ENCODE measurements at places on chromosomes 1 and 21.

DNA sequence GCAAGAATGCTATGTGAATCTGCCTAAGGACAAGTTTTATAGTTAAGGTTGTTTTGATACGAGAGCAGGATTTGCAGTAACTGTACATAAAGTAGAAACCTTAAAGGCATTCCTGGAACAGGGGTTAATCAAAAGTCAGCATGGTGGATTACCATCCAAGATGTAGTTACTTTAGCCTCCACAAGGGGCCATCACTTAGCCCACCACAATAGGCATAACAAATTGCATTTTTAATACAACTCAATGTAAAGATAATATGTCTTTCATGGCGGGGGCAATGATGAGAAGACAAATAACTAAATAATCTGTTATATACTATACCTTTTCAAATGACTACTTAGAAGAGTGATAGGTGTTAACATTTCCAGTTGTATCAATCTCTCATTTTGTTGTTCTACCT is 611.2 kb upstream of the ADGRL4 start:
- no peak for DNase-seq

DNA sequence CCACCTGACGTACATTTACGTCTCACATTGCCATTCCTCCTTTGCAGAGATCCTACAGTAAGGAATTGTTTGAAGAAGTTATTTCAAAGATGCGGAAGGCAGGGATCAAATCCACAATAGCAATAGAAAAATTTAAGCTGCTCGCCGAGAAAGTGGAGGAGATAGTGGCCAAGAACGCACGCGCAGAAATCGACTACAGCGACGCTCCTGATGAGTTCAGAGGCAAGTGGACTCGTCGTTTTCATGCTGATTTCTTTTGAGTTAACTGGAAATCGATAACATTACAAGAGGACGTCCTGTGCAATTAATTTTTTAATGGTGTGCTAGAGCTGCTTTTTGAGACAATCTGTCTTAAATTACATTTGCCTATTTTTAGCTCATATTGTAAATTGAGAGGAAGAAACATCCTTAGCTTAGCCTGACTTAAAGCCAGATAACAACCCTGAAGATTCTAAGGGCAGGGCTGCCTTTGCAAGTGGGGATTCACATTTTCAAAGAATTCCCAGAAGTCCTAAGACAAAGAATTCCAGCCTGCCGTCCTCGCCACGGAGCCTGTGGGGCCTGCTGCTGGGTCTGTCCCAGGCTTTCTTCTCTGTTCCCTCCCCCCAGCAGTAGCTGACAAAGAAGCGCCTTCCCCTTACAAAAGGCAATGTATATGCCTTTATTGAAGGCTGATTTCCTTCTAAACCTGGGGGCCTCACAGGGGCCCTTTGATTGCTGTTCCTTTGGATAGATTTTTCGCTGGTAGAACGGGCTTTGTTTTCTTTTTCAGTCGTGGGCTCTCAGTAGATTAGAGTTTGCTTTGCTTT is 31.6 kb upstream of the KIF1B start:
- no peak for DNase-seq

GRCh38 chr1:192967901-192968300 is 91.3 kb downstream of the UCHL5 start:
- DNase-seq, result no peak

GRCh38 chr1:234862944-234863515 is 253.1 kb upstream of the IRF2BP2 start:
- DNase-seq, result peak; percentile 41

DNA sequence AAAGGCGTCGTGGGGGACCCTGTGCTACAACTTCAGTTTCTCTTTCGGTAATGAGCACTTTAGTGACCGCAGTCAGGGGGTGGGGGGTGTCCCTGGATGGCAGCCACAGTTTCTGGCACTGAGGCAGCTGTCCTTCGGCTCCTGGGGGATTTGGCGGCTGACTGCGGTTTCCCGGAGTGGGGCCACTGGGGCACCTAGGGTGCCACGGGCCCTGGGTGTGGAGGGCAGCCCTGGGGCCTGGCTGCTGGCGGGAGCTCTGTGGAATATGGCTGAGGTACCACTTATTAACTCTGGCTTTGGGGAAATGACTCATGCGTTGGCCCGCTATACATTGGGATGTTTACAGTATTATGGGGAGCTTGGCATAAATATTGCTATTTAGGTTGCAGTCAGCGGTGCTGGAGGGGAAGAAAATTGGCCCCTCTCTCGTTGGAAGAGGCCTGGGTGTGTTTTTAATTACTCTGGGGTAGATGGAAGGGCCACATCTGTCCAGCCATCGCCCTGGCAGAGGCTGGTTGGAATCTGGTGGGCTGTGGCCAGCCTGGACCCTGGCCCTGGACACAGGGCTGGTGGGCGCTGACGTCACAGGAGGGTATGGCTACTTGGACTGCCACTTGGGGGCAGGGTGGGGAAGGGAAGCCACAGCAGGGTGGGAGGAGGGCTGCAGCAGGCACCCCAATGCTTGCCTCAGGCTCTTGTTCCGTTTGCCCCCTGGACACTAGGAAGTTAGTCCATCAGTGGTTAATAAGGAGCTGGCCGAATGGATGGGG is 2.0 kb downstream of the EPHB2 start:
- peak; percentile 79 for DNase-seq

GRCh38 chr1:178529364-178530036 is 16.6 kb downstream of the TEX35 start:
- DNase-seq, result no peak

DNA sequence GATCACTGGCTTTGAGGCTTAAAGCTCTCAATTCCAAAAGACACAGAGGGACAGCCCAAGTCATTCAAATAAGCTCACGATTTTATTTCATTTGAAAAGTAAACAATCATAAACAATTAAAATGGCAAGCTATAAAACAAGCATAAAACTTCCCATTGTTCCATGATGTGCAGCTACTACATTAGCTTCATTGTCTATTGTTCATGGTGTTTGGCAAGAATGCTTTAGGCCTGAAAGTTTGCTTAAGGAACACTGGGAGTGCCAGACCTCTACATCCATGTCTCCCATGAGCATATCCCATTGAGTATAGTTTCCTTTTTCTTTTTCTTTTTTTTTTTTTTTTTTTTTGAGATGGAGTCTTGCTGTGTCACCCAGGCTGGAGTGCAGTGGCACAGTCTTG is 286.1 kb upstream of the ESRRG start:
- no peak for DNase-seq

GRCh38 chr21:29238053-29238966 is 60.4 kb upstream of the BACH1 start:
- DNase-seq, result no peak

DNA sequence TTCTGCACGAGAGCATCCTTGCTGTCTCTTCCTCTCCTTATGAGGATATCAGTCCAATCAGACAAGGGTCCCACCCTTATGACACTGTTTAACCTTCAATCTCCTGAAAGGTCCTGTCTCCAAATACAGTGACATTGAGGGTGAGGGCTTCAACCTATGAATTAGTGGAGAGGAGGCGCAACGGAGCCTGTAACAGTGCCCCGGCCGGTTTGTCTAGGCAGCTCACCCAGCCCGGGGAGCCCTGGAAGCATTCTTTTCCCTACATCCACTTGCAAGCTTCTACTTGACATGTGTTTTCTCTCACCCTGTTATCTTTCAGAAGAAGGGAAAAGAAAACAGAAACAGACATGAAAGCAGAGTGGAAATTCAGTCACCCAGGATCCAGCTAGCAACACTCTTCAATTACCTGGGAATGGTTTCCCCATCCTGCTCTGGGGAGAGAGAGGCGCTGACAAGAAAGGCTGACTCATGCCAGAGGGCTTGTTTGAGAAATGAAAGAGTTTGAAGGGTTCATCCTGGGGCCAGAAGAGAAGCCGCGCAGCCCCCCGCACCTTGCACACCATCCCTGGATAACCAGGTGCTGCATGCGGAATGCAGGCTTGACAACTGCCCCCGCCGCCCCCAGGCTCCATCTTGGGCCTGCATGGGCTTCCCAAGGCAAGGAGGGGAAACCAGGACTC is 394.9 kb downstream of the NPHP4 start:
- no peak for DNase-seq
